ENCODE measurements at places on chromosomes 4 and X. TPM values are rescaled to one million over a fixed set of nuclear protein-coding genes. Genes with fewer than 3 reads are reported as not detected.

Gene PAGE5
- total RNA-seq, result not detected

Gene DAPP1
- not detected for total RNA-seq

Gene SH3D19
- 27.2 TPM for total RNA-seq

Gene SHROOM3
- 19.5 TPM for total RNA-seq

Gene RAB40A
- under 0.01 TPM for total RNA-seq

Gene SPRY1
- 1.9 TPM for total RNA-seq

Gene CPXCR1
- total RNA-seq, result not detected

Gene NDUFA1
- 47.5 TPM for total RNA-seq

Gene GAGE1
- not detected for total RNA-seq

Gene ABHD18
- 4.3 TPM for total RNA-seq

Gene TLL1
- not detected for total RNA-seq

Gene PDLIM3
- 11.7 TPM for total RNA-seq

Gene CXCL10
- 0.28 TPM for total RNA-seq

Gene DNAAF6
- total RNA-seq, result not detected

Gene TLR8
- total RNA-seq, result not detected

Gene FAM53A
- 2.0 TPM for total RNA-seq

Measured in IMR-90 (cell line).